ENCODE measurements at places on chromosomes 1 and 21. TPM values are rescaled to one million over a fixed set of nuclear protein-coding genes. Genes with fewer than 3 reads are reported as not detected.

The FCRL1 gene
- total RNA-seq, result not detected

DNA sequence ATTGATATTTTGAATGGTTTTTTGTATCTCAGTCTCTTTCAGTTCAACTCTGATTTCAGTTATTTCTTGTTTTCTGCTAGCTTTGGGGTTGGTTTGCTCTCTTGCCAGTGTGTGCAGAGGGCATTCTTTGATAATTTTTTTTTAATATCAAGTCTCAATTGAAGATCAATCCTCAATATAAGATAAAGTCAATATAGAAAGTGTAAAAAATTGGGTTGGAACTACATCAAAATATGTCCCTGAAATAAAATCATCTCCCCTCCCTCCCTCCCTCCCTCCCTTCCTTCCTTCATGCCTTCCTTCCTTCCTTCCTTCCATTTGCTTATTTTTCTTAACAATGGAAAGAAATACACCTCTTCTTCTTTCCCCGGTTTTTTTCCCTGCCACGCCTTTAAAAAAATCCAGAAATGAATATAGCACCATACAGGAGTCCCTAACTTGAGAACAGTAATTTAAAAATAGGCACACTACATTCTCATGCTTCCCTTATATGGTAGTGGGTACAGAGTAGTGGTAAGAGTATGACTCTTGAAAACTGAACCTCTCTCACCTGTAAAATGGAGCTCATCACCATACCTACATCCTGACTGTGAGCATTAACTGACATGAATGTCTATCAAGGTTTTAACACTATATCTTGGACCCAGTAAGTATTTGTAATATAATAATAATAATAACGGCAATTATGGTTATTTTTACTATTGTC lies 221.9 kb downstream of the GIPC2 start:
- DNase-seq, result no peak

GRCh38 chr1:7767176-7767575 lies 3.9 kb upstream of the VAMP3 start:
- no peak for DNase-seq

GRCh38 chr1:43583058-43583457 lies 52.4 kb downstream of the PTPRF start:
- no peak for DNase-seq

GRCh38 chr1:221336126-221336525 lies 405.8 kb downstream of the DUSP10 start:
- no peak for DNase-seq
